Mesothelial cell of epicardium (in vitro differentiated cells): ENCODE measurements at places on chromosomes 2 and 18. TPM values are rescaled to one million over a fixed set of nuclear protein-coding genes. Genes with fewer than 3 reads are reported as not detected.

The REG3A gene
- total RNA-seq: not detected in 3 replicates

The TFPI gene
- 80.0 to 89.7 TPM (median 87.9 TPM) in 3 replicates for total RNA-seq

- H3K27ac ChIP-seq: no peak within 1 kb of the TSS
- H3K36me3 ChIP-seq: no peaks in the 10 kb centered on the region
- peaks cover 54% of the 10 kb centered on the region for H3K27me3 ChIP-seq
- peaks cover 4% of the 10 kb centered on the region for H3K4me1 ChIP-seq
Measured at GRCh38 chr2:238158509-238159070, at the start of gene ERFE. Gene ERFE (plus strand): TSS chr2:238158970. CDS start chr2:238159008, 38 bp downstream.

The PLEK gene
- not detected in 3 replicates for total RNA-seq

The DUSP11 gene
- total RNA-seq: 23.0 to 25.5 TPM (median 24.3 TPM) in 3 replicates
